ENCODE measurements at places on chromosomes 5 and 9.

DNA sequence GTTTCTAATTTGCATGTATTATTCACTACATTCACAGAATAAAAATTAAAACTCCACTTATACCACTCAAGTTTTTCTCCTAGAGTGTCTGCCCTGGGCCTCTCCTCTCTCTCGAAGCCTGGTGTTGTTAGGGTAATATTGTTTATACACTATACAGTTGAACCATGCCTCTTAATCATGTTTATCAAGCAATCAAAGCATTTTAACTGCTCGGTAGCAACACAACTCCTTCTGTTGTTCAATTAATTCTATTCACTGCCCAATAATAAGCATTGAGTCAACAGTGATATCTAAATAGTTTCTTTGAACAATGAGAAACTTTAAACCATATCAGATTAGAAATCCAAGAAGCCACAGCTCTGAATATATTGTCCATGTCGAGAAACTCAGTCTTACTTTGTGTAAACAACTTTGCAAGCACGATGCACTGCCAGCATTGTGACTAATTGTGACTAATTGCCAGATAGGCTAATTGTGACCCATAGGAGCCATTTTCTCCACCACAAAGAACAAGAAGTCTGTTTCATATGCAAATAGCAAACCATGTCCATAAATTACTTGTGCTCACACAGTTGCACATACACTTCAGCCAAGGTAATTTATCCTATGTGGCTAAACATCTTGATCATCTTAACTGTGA, at the start of gene DNAH5:
DNAH5 (minus strand) TSS at position 129 of the 640 bp plus-strand sequence. CDS start 250 bp downstream, outside the sequence.
- DNase-seq, result no peak

DNA sequence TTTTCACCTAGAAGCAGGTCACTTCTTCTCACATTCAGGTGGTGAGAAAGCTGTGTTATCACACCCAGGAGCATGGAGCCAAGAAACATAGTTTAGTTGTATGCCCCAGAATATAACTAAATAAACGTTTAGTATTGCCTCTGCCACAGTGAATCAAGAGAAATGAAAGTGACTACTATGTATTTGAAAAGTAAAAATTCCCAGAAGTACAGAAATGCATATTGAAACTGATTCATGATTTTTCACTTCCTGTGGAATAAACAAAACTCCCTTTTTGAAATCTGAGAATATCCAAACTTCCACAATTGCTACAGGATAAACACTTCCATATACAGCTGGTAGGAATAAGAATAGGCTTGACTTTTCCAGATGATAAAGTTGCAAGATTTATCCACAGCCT, 15.3 kb upstream of the NINJ1 start:
- no peak for DNase-seq

DNA sequence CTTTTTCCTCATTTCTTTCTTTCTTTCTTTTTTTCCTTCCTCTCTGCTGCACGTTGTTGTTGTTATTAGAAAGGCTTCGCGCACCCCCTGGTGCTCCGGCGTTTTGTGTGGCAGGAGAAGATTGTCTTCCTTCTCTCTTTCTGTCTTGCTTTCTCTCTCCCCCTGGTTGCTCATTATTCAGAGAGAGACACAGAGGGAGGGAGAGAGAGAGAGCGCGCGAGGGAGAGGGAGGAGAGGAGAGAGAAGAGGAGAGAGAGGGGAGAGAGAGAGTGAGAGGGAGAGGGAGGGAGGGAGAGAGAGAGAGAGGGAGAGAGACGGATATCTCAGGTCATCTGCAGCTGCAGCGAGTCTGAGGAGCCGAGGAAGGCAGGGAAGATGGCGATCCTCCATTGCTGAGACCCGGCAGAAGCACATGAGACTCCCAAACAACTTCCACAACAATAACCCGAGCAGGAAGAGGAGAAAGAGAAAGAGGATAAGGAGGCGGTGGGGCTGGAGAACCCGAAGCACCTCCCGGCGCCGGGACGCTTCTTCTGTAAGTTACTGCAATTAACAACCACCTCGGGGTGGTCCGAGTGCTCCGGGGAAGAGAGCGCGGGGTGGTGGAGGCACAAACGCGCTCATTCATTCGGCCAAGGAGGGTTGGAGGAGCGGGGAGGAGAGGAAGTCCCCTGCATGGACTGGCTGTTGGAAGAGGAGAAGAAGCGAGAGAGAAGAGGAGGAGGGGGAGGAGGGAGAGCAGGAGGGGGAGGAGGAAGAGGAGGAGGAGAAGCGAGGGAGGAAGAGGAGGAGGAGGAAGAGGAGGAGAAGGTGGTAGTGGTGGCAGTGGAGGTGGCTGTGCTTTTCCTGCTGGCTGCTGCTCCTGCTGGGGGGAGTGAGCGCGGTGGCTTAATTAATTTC, at the start of gene ZNF462:
ZNF462 (plus strand) TSS at position 346 of the 900 bp plus-strand sequence. CDS start 60,218 bp downstream, outside the sequence.
- DNase-seq, result peak; percentile 66

DNA sequence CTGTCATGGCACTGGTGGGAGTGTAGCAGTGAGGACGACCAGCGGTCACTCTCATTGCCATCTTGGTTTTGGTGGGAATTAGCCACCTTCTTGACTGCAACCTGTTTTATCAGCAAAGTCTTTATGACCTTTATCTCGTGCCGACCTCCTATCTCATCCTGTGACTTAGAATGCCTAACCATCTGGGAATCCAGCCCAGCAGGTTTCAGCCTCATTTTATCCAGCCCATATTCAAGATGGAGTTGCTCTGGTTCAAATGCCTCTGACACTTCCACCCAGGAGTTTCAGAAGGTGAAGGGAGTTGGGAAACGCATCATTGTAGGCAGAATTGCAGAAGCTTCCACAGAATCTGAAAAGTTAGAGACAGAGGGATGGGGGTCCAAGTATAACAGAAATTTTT, 35.4 kb downstream of the SHC3 start:
- DNase-seq, result no peak

- DNase-seq, result no peak
Measured at GRCh38 chr5:179534431-179534830, 15.9 kb upstream of the RUFY1 start.

DNA sequence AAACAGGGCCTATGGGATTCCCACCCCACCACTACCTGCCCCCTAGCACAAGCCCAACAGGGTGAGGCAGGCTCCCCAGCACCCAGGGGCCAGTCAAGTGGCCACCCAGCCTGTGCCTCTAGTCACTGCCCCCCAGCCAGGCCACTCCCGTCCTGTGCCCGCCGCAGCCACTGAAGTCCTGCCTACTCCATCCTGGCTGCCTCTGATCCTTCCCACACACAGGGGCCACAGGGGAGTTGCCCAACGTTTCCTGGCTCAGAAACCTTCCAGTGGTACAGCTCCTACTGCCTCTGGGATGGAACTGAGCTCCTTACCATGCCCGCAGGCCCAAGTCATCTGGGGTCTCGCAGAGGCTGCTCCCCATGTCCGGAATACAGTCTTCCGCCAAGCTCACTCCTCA, 70.2 kb upstream of the STXBP1 start:
- DNase-seq, result no peak

DNA sequence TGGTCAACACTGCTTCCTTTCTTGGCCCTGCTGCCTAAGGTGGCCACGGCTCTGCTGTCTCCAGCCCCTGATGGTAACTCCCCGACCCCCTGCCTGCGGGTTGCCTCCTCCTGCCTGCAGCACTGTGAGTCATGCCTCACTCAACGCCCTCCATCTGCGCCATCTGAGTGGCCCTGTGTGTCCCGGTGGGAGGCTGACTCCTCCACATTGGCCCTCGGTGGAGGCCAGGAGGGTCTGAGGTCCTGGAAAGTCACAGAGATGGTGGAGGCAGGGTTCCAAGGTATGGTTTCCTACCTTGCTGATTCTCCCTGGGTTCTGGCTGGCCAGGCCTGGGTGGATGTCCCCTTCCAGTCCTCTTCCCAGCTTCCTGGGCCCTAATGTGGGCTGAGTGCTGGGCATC, 64.5 kb upstream of the ADAMTS2 start:
- DNase-seq, result no peak

DNA sequence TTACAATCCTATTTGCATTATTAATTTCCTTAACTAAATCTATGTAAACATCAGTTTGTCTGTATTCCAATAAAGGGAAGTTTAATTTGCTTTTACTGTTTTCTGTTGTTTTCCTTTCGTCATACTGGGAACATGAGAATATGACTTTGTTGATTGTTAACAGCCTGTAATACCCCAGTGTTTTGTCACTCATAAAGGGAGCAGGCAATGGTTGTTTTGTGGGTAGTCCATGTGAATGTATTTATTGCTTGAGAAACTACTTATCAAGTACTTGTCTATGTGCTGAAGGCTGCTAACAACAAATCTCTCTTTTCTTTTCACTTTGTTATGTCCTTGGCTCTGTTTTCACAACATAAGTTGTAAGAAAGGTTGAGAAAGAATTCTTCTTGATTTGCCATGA, 1070.2 kb upstream of the ACO1 start:
- DNase-seq, result no peak

GRCh38 chr9:120158221-120158620, 421.7 kb downstream of the CDK5RAP2 start:
- DNase-seq, result no peak

GRCh38 chr9:123997665-123998277, 13.8 kb upstream of the LHX2 start:
- DNase-seq, result peak; percentile 40

DNA sequence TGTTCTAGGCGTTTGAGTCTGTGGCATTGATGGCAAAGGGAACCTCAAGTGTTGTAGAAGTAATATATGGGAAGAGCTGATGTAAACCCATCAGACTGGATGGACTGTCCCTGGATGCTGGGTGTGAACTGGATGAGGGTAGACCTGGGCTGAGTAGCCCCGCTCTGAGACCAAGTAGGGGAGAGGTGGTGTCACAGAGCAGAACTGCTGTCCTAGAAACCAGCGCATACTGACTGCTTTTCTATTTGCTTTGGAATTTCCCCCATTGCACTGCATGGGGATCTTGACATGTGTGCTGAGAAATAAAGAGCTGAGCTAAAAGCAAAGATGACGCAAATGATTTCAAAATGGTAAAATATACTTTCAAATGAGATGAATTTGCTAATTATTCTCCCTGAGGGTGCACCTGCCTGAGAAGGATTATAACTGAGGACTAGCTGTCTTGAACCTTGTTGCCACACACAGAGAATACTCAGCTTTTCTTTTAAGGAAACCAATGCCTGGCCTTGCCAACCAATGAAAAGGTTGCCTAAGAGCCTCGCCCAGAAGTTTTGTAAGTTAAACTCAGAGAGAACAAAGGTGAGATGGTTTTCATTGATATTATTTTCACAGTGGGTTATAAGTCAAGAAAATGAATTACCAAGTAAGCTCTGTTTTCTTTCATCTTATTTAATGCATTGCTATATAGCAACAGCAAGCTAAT, 44.8 kb downstream of the NIM1K start:
- DNase-seq, result no peak

GRCh38 chr5:91374893-91375520, 8.1 kb downstream of the ARRDC3 start:
- DNase-seq, result no peak

DNA sequence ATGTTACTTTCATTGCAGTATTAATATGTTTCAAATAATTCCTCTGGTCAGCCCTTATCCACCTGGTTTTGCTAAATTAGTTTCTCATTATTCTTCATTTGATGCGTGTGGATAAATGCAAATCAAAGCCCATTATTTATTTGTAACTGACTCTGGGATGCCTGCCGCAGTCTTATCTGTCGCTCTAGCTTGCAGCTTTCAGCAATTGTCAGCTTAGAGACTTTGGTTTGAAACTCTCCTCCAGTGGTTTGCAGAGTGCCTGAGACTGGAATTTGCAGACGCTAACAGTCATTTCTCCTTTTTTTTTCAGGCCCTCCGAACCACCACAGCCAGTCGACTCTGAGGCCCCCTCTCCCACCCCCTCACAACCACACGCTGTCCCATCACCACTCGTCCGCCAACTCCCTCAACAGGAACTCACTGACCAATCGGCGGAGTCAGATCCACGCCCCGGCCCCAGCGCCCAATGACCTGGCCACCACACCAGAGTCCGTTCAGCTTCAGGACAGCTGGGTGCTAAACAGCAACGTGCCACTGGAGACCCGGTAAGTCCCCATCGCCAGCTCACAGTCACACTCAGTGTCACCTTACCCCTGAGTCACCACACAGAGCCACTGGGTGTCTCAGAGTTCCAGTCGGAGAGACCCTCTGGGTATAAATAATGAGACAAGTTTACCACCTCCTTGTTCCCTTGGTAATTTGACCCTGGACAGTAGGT, 339.0 kb upstream of the WWC1 start:
- no peak for DNase-seq

- no peak for DNase-seq
Measured at GRCh38 chr5:1761453-1761755, 38.2 kb downstream of the MRPL36 start.
